ENCODE measurements at places on chromosomes 5 and 9.
A peak's percentile ranks its signal among the peaks of the same experiment; 100 is the strongest.

DNA sequence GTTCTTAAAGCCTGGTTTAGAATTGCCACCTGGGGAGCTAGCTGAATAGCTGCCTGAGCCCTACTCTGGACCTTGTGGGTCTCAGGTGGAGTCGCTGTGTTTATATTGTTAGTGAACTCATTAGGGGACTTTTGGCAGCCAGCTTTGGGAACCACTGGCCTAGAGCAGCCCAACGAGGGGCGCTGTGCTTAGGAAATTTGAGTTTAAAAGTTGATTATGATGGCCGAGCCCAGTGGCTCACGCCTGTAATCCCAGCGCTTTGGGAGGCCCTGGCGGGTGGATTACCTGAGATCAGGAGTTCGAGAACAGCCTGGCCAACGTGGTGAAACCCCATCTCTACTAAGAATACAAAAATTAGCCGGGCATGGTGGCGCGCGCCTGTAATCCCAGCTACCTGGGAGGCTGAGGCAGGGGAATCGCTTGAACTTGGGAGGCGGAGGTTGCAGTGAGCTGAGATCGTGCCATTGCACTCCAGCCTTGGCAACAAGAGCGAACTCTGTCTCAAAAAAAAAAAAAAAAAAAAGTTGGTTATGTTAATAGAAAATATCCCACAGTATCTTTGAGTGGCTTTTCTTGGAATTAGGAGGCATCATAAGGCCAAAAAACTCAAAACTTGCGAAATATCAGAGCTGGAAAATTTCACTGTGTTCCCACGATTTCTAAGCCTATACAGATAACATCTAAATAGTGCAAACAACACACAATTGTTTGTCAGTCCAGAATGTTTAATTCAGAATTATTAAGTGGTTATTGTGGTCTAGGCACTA, 809 bp downstream of the MCCC2 start:
- DNase-seq = no peak

- DNase-seq = no peak
Observed at GRCh38 chr9:128101231-128101661, 26.3 kb downstream of the PTGES2 start.

- DNase-seq = peak; percentile 34
Observed at GRCh38 chr9:109477258-109478050, 20.7 kb downstream of the PTPN3 start.

DNA sequence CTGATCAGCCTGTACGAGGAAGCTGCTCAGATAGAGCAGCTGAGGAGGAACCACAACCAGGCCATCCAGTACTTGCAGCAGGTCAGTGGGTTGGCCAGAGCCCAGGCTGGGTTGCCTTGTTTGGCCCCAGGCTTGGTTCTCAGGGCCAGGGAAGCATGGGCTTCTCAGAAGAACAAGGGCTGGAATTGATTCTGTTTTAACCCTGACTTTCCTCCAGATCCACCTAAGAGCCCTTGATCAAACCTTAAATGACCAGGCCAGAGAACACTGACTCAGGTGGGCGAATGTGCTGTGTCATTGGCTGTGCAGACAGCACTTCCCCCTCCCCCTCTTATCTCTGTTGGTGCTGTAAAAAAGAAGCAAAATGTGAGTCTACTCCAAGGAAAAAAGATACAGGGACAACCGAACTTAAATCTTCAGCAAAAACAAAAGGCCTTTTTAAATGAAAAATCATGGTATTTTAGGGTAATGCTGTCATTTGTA, 28.1 kb downstream of the TTC23L start:
- DNase-seq = no peak

DNA sequence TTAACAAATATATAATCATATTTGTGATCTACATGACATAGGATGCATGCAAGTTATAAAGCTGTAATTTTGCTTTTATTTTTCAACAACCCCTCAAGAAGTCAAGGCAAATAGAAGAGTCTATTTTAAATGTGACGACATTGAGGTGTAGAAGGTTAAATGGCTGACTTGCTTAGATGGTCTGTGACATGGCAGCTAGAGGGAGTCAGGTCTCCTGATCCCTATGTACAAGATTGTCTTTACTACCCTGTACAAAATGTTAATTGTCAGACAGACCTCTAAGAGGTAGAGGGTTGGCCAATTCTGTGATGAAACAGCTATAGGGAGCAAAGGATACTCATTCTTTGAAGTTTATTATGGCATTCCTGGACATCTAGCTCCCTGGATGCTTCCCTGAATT, 380.9 kb upstream of the MEF2C start:
- DNase-seq = no peak

DNA sequence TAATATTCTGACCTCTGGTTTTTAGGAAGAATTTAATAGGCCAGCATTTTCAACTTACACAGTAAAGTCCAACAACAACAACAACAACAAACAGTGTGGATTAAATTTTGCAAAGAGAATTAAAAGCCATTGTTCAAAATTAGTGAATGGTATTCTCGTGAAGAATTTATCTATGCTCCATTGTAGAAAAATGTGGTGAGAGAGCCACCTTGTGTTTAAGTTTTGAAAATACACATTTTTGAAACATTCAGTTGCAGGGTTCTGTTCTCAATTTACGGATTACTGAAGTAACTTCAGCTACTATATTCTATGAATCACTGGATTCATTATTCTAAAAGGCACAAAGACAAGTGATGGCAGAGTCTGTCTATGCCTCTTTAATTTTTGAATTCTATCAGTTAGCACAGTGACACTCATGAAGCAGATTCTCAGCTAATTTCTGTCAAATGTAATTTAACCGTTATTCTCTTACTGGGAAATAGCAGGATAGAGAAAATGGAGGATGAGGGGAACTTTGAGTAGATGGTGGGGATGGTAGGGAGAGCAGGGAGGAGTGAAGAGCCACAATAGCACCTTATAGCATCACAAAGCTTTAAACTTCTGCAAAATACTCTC, 11.0 kb downstream of the CCDC152 start:
- DNase-seq = no peak

- no peak for DNase-seq
Observed at GRCh38 chr5:160970605-160971191, 118.7 kb upstream of the ATP10B start.

DNA sequence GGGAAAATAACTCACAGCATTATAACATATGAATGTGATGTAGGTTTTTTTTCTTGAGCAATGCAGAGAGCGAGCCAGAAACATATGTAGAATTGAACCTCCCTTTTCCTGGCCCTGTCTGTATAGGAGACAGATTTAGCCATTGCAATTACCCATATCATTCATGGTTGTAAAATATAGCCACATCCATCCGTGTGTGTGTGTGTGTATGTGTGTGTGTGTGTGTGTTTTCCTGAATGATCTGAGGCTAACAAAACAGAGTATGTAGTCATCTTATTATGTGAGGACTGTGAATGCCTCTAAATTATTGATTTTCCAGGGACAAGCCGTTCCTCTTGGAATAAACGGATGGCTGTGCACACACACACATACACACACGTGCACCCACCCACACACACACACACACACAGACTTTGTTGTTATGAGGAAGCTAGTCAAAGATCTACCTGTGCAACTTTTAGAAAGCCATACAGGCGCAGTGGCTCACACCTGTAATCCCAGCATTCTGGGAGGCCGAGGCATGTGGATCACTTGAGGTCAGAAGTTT, 11.7 kb upstream of the DENND1A start:
- DNase-seq = no peak

DNA sequence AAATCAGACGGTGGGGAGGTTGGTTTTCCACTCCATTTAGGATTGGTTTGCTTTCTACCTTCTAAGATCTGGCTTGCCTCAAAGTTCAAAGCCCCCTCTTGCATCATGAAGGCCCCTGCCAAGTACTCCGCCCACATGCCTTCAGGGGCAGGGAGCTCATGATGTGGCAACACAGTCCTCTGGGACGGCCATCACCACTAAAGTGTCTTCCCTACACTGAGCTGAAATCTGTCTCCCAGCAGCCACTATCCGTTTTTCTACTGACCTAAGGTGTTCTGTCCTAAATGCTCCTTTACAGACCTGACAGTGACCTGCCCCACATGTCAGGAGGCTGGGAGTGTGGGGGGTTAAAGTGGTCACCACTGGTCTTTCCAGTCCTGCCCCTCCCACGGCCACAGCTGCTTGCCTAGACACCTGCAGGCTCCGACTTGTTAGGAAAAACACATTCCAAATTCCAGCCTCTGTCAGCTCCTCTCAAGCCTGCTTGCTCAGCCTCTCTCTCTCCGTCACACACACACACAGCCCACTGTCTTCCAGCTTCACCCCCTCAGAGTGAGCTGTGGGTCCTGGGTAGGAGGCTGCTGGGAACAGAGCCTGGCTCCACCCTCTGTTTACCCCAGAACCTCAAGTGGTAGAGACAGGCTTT, 44.9 kb downstream of the SHB start:
- no peak for DNase-seq

DNA sequence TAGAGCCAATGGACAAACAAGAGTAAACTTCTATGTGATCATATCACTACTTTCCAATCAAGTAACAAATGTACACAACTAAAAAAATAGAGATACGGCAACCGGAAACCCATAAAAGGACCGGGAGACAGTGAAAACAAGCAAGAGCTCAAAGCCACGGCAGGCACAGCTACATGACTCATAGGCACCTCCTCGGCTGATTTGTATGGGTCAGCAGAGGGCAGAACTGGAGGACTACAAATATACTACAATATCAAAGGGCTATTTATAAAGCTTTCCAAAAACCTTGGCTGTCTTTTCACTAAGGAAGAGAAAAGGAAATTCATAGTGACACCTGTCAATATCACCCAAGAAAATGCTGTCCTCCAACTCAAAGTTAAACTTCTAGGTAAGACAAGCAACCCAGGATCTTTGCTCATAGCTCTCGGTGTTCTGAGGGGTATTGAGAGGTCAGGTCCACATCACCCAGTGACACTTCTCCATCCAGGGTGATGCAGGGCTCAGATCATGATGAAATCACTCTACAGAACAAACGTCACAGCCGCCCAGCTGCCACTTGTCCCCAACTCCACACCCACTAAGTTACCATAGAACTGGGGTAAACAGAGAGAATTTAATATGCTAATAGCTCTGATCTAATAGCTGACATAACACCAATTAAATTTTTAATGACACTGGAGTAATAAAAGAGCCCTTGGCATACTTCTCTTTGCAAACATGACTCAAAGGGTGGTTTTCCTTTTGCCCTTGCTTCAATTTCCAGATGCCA, 41.3 kb downstream of the PFDN1 start:
- DNase-seq = no peak

DNA sequence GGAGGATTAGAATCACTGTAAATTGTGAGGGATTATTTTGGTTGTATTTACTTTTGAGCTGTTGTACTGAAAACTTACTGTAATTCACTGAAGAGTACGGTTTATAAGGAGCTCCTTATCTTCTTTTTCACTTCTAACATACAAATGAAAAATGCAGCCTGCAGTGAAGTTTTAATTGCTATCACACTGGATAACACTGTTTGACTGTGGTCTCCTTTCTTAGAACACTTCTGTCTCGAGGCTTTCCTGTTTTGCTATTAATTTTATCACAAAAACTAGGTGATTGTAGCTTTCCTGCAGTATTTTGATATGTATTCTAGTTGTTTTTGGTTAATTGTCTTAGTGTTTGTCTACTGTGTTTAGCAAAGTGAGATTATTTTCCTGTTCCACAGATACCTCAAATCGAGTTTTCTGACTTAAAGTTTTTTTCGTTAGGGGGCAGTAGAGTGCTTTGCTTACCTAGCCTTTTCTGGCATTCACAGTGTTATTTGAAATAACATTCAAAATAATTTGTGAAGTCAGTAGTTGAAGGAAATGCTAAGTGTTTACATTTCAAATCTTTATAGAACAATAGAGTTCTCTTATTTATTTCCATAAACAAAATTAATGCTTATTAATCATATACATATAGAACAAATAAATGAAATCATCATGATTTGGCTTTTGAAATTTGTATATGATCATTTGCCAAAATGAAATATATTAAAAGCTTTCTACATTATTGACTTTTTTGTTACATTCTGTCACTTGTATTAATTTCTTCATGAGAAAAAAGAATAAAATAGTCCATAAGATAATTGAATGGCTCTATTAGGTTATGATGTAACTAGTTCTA, 52.9 kb downstream of the COMMD10 start:
- peak; percentile 19 for DNase-seq

GRCh38 chr5:116395631-116396203, 178.9 kb downstream of the SEMA6A start:
- DNase-seq = no peak

GRCh38 chr9:133892193-133892920, 99.8 kb downstream of the VAV2 start:
- peak; percentile 40 for DNase-seq

GRCh38 chr5:109873687-109874086, 184.0 kb downstream of the MAN2A1 start:
- DNase-seq = no peak

GRCh38 chr9:37922363-37923117, 18.6 kb upstream of the SLC25A51 start:
- DNase-seq = no peak

DNA sequence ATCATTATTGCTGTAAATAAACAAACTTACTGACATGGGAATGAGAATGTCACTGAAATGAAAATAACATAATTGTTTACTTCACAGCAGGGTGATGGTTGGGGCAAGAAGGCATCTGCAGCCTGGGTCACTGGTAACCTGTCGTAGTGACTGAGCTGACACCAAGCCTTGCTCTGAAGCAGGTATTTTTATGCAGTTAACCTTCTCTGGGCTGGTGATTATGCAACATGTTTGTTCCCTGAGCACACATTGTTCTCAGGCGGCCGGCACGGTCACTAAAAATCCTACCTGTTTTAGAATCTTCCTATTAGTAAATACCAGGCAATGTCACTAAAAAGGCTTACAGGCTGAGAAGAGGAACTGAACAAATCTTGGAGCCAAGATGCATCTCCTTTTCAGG, 157.7 kb upstream of the NR3C1 start:
- DNase-seq = no peak

DNA sequence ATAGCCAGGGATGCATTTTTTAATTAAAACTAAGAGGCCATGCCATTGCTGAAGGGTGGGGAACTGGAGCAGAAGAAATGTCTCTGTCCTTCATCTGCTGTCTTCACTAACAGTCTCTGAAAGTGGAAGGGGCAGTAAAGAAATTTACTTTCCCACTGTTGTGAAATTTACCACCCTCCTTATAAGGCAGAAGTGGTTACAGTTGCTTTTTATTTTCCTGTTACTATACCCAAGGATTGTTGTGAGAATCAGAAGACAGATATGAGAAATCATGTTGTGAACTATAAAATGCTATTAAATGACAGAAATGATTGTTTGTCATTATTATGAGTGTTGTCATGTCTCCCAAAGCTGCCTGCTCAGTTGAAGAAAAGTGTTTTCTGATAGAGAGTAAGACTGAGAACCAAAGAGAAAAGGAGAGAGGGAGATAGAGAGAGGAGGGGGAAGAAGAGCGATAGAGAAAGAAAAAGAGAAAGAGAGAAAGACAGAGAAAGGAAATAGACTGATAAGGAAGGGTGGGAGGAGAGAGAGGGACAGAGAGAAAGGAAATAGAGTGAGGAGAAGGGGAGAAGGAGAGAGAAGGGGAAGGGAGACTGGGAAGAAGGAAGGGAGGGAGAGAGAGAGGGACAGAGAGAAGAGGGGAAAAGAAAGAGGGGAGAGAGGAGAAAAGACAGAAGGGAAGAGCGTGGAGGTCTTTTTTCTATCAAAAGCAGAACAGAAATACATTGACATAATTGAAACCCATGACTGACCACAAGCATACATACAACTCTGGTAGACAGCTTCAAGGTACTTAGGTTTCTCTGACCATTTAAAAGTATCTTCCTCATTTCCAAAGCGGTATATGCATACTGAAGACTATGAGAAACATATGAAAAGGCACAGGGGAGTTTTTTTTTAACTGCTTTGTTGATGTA, 22.5 kb downstream of the SEC61B start:
- DNase-seq = no peak

GRCh38 chr9:112648624-112649023, 69.3 kb downstream of the INIP start:
- DNase-seq = no peak

Measured in nephron progenitor cell (in vitro differentiated cells).